Fibroblast of pulmonary artery (primary cell): ENCODE measurements at places on chromosomes 5 and 9.

GRCh38 chr5:134758176-134758503, 439 bp upstream of the DDX46 start:
- no peak for DNase-seq

GRCh38 chr9:71941998-71942567, 30.6 kb downstream of the C9orf85 start:
- no peak for DNase-seq

GRCh38 chr5:92629574-92629973, 951.4 kb downstream of the NR2F1-AS1 start:
- DNase-seq: no peak

- DNase-seq: no peak
Observed at GRCh38 chr9:98150721-98151120, 31.7 kb upstream of the TRIM14 start.

GRCh38 chr5:71695595-71695994, 23.5 kb upstream of the CARTPT start:
- no peak for DNase-seq

DNA sequence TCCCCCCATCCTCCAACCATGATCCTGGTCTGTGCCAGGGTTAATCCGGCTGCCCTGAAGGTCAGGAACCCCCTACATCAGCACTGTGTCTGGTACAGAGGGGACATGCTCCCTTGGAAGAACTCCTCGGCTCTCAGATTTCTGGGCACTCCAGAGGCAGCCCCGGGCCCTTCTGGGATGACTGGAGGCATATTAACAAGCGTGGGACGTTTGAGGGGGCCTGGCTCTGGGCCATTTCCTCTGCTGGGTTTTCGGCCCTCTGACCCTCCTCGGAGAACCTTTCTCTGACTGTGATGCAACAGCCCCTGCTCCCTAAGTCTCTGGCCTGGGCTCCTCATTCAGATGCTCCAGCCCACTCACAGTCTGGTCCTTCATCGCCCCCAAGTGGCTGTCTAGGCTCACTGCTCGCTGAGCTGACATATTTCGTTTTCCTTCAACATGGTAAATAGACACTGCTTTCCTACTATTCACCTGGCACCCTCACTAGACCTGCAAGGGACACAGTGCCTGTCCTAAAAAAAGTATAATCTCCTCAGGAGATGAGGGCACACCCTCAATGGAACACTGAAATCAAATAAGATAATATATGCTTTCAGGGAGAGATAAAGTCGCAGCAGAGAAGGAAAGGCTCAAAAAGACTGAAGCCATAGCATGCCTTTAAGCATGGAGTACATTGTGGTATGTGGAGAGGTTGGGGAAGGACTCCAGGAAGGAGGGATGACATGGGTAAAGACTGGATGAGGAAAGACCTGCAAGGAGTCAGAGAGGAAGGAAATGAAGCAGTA, 404.7 kb upstream of the TRPC7 start:
- DNase-seq: peak; percentile 79

DNA sequence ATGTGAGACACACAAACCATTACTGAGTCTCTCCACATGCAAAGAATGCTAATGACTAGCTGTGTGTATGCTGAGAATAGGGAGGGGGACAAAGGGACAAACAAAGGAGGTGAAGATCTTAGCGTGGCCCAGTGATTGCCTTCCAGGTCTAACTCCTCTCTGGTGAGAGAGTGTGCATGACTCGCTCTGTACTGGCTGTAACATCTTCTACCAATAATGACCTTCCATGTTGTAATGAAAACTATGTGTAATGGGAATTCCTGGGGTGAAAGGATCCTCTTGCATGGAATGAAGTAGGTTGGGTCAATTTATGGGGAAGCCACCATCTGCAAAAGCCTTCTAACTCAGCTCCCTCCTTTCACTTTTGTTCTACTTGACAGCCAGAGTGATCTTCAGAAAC, 24.4 kb upstream of the GPR151 start:
- DNase-seq: peak; percentile 1

- DNase-seq: peak; percentile 62
Observed at GRCh38 chr9:129575818-129576217, 45.1 kb downstream of the C9orf50 start.

DNA sequence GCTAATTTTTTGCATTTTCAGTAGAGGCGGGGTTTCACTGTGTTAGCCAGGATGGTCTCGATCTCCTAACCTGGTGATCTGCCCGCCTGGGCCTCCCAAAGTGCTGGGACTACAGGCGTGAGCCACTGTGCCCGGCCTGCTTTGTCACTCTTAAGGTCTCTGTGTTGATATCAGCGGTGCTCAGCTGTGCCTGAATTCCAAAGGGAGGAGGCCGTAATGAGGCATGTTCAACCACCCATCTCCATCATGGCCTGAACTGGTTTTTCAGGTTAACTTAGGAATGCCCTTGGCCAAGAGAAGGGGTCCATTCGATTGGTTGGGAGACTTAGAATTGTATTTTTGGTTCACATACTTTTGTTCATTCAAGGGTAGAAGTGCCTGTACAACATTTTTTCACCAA, 22.0 kb downstream of the HSD17B3 start:
- no peak for DNase-seq
